Esophagus squamous epithelium (tissue), 5 donors: ENCODE measurements at places on chromosomes 5 and 9.

- no peak for DNase-seq
Observed at GRCh38 chr5:174807471-174807870, 83.1 kb downstream of the MSX2 start.

DNA sequence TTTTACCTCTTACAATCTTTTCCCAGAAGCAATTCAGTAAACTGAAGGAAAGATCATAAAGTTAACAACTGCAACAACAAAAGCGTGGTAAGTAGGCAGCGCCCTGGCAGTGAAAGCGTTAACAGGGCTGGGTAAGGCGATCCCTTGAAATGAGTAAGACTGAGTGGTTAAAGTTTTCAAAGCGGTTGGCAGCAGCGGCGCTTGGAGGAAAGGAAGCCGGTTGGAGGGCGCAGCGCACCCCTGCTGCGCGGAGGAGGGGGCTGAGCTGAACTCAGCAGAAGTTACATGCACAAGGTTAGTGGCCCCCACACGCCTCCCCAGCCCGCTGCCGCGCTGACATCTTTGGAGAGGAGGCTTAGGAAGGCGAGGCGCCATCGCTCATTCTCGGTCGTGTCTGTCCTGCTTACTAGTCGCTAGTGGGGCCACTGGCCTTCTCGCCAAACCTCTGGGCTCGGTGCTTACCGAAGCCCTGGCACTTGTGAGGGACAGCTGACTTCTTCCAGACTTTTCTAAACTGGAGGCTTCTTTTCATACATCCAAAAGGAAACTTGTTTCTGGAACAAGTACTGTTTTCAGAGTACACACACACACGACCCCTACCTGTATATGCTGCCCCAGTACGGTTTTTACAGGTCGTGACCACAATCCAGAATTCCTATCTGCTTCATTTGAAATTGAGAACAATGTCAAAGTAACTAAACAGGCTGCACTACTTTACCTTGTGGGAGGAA is at the start of gene SH3RF2:
TSS of gene SH3RF2 (plus strand) at position 178 of the 731 bp plus-strand sequence. CDS start 1,351 bp downstream, outside the sequence.
- no peak for DNase-seq

GRCh38 chr9:137314561-137315560 is 12.8 kb upstream of the NRARP start:
- DNase-seq: no peak

DNA sequence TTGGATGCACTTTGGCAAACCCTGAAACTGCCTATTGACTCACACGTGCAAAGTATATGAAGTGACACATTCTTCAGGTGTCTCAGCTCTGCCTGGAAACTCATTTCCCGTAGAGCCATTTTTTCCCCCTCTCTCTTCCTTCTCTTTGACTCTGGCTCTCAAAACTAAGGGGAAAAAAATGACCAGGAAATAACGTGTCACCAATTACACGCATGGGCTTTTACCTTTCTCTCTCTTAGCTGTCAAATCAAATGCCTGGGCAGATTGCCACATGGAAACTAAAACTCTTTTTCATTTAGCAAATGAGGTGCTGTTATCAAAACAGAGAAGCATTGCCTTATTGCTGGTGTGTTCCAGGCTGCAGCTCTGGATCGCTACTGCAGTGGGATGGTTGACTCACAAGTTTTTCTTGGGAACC is 18.3 kb upstream of the IFNK start:
- DNase-seq: no peak

DNA sequence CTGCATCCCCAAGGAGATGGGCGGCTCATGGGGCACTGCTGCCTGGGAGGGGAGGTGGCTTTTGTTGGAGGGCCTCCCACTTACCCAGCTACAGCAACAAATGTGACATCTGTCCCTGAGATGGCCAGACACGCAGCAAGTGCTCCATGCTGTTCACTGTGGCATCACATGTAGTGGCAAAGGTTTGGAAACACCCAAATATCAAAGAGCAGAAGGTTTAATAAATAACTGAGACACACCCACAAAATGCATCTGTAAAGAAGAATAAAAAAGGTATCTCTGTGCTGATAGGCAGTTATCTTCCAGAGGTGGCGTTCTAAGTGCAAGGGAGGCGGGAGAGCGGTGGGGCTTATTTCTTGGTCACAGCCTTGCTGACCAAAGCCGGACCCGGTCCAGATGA is 23.3 kb upstream of the CLPTM1L start:
- no peak for DNase-seq

DNA sequence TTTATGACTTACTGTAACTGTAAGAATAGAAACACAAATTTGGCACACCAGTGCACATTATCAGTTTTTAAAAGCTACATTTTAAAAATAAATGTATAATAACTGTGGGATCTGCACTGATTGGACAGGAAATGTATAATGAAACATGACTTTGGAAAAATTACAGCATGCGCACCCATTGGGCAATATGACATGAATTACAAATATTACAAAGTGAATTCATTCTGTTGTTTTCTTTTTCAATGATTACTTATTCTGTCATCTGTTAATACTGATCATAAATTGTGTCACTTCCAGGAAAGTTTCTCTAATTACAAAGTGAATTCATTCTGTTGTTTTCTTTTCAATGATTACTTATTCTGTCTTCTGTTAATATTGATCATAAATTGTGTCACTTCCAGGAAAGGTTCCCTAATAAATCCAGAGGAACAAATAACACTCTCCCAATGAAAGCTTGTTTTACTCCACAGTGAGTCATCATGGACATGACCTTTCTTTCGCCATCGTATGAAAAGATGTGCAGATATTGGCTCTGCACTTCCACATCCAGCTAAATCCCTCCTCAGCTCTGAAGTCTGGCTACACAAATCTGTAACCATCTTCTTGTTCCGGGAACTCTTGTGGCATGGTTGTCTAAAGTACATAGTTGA is 297.0 kb upstream of the HAPLN1 start:
- no peak for DNase-seq

GRCh38 chr5:5633579-5633978 is 211.1 kb downstream of the ICE1 start:
- no peak for DNase-seq

GRCh38 chr5:96076451-96076850 is 114.8 kb upstream of the ELL2 start:
- DNase-seq: no peak

GRCh38 chr9:98378794-98379193 is 123.3 kb upstream of the TBC1D2 start:
- no peak for DNase-seq

- DNase-seq: no peak
Observed at GRCh38 chr9:79470954-79471353, 100.8 kb upstream of the TLE4 start.

GRCh38 chr9:115328228-115328627 is 210.3 kb upstream of the TNC start:
- no peak for DNase-seq

DNA sequence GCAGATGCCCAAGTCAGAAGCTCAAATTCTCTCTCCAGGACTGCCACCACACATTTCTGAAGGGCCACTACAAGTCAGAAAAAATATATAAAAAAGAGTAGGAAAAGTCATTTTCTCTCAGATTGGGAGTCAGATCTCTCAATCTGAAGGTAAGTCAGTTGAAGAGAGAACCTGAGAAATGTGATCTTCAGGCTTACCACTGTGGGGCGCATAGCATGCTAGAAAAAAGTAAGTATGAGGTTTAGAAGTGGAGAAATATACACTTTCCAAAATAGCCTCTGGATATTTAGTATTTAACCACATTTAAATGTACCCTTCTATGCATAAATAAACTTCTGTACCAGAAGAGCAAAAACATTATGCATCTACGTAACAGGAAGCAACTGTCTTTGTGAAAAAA is 800.7 kb upstream of the CTNND2 start:
- no peak for DNase-seq

DNA sequence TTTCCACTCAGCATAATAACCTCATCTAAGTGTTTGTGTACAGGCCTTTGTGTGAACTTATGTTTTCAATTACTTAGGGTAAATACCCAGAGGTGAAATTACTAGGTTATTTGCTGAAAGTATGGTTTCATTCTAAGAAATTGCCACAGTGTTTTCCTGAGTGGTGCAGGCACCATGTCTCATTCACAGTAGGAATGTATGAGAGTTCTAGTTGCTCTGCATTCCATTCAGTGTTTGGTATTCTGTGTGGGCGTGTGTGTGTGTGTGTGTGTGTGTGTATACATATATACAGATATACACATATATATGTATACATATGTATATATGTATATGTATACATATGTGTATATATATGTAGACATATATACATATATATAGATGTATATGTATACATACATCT is 8.8 kb upstream of the SVEP1 start:
- no peak for DNase-seq

GRCh38 chr5:109706095-109706494 is 16.4 kb downstream of the MAN2A1 start:
- DNase-seq: no peak

GRCh38 chr5:124997186-124997893 is 250.9 kb upstream of the ZNF608 start:
- DNase-seq: no peak

GRCh38 chr9:8436786-8437185 is 637.2 kb upstream of the DMAC1 start:
- no peak for DNase-seq

DNA sequence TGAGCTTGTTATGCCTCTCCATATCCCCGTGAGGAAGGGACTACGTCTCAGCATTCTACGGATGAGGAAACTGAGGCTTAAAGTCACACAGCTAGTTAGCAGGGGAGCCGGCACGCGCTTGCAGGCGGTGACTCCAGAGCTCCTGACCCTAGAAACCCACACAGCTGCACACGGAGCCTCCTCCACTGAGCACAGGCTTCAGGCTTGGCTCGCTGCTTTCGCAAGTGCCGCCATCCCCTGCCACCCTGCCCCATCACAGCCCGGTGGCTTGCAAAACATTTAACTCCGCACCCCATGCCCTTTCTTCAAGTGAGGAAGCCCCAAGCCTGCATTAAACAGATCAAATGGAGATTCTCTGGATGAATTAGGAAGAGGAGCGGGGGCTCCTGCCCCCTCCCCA is 138.3 kb downstream of the HSD17B3 start:
- no peak for DNase-seq

GRCh38 chr5:87015901-87016300 is 251.8 kb upstream of the RASA1 start:
- DNase-seq: no peak

DNA sequence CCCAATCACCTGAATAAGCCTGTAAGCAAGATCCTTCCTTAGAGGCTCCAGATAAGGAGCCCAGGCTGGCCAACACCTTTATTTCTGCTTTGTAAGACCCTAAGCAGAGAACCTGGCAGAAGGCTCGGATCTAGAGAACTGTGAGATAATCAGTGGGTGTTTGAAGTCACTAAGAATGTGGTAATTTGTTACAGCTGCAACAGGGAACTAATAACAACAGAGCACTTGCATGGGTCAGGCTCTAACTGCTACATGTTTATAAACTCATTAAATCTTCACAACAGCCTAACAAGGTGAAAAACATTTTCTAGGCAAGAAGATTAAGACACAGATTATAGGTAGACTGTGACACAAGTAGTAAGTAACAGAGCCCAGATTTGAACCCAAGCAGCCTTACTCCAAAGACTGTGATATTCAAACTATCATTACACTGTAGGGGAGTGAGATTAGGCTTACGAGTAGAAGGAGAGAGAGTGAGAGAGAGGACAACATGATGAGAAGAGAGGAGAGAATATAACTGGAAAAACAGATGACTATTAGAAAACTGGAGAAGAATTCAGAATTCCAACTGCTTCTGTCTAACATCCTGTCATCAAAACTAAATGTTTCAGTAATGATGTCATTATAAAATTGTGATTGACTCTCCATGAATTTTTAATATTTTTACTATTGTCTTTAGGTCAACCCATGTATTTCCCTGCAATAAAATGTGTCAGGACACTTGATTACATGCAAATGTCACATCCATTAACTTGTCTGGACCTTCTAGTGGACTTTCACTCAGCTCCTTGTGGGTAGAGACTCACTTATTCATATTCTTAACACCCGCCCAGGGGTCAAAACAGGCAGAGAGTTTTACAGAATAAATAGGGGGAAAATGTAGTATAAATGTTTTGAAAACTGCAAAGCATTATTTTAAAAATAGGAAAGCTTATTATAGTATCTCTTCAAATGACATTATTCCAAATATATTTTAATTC is 290.9 kb upstream of the RGMB start:
- DNase-seq: no peak

GRCh38 chr9:133221177-133221809 is 12.2 kb upstream of the OBP2B start:
- DNase-seq: no peak

GRCh38 chr9:97774673-97775072 is 77.5 kb upstream of the XPA start:
- DNase-seq: no peak

DNA sequence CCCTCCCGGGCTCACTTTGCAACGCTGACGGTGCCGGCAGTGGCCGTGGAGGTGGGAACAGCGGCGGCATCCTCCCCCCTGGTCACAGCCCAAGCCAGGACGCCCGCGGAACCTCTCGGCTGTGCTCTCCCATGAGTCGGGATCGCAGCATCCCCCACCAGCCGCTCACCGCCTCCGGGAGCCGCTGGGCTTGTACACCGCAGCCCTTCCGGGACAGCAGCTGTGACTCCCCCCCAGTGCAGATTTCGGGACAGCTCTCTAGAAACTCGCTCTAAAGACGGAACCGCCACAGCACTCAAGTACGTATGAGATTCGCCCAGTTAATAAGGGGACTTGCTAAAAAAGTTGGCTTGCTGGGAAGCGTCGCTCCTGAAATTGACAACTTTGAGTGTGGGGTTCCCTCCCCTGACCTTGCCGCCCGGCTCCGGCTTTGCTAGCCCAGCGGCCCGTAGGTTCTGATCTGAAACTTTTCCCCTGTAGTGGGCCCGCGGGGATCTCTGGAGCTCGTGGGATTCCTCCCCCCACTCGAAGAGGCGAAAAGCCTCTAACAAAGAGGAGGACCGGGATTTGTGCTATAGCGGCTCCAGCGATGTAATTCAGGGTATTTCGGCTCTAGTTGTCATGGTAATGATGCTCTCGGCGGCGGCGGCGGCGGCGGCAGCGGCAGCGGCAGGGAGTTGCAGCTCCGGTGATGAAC is 572 bp downstream of the NR4A3 start:
- no peak for DNase-seq

DNA sequence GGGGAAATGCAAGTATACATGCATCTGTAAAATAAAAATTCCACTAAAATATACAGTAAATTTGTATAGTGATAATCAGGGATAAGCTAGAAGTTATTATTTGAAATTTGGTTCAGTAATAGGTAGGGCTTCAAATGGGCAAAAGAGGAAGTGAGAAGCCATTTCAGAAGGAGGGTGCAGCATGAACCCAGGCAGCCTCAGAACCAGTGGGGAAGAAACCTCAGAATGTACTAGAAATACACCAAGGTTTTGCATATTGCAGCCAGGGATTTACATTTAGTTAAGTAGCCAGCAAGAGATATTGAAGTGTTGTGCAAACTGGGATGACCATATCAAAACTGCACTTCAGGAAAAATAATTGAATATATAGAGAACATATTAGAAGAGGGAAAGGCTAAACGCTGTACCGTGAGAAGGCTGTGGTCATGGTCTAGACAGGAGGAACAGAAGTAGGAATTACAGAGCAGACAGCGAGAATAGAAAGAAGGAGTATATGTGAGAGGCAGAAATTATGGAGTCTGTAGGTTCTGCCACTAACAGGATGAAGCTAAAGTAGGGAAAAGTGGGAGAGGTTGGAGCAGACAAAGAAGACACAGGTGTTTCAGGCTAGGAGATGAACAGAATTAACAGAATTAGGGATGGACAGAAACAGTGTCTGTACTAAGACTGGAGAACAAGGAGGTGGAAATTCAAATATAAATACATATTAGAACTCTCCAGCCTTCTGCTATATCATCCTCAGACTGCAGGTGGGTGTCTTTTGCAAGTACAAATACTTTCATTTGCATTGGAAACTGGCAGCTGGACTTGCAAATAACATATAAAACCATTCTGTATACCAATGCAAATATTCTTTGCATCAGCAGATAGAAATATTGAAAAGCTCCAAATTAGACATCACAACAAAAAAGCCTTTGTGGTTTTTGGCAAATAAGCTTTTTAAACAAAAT is 335.6 kb downstream of the ZNF608 start:
- DNase-seq: no peak
